ENCODE measurements at places on chromosomes 3 and 15.

DNA sequence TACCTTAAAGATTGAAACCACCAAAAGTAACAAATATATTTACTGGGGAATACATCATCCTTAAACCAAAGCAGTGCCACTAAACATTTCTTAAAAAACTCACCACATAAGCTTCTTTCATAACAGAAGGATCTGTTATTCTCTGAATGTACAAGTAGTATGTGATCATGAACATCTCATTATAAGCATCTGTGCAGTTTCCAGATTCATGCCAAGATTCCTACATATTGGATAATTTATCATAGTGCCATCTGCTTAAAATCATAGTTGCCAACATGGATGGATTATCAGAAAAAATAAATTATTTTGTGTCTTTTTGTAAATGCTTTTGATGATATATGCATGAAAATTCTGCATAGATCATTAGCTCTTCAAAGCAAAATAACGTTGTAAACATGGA, 21.8 kb upstream of the BCHE start:
- no peak for DNase-seq

DNA sequence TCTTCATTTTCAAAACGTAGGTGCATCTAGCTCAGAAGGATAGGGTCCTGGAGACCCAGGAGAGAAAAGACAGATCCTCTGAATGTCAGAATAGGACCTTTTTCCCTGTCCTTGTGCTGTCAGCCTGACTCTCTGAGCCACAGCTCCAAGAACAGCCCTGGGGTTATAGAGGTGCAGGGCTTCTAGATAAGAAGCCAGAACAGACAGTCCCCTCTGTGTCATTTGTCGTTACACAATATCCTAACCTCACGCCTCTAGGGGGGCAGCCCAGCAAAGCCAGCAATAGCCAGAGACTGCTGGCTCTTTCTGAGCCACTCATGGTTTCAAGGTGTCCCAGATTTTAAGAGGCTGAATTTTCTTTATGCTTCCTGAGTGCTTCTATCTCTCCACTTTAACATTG, 153.2 kb upstream of the THBS1 start:
- no peak for DNase-seq

DNA sequence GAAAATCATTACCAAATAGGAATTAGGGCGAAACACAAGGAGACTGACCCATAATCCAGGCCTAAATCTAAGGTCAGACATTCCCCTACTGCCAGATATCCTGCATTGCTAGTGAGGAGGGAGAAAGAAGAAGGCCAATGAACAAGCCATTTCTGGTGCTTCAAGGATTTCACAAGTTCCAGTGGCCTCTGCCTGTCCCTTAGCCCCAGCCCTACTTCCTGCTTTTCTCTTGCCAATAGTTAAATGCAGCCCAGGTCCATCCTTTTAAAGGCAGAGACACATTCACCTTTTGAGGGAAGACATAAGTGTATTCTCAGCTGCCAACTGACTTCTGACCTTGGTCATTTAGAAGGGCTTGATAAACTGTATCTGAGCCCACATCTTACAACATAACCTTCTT, 135.8 kb downstream of the ZNF621 start:
- DNase-seq: no peak

GRCh38 chr3:33980252-33980651, 181.8 kb downstream of the PDCD6IP start:
- no peak for DNase-seq

GRCh38 chr3:69364354-69364753, 21.5 kb downstream of the FRMD4B start:
- DNase-seq: no peak

DNA sequence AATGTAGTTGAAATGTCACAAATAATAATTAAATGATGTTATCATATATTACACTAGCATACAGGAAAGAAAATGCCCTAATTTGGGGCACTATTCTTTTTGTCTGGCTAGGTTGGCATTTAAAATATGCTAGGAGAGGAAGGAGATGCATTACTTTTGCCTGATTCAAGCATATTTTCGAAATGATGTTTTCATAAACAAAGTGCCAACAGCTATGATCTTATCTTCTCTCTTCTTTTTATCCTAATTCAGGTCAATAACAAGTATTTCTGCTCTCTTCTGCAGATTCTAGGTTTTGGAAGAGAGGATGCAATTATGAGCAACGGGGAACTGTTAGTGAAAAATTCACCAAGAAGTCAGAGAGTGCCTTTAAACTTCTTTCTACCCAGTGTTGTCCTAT, 55.8 kb upstream of the NR2F2 start:
- DNase-seq: no peak

DNA sequence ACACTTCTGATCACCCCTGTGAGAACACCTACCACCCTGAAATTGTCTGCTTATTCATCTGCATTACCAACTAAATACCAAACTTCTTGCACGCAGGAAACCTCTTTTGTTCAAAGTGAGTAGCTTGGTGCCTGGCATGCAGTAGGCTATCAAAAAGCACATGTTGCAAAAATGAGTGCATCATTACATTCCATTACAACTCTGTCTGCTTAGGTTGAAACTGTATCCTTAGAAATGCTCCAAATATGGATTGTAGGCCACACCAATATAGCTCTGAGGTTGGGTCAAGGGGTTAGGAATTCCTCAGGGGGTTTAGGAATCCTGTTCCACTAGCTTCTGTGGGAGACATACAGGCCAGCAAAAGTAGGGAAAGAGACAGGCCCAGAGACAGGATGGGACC, 107.2 kb downstream of the THRB start:
- no peak for DNase-seq

- no peak for DNase-seq
Measured at GRCh38 chr15:90337256-90337655, 14.8 kb upstream of the ZNF774 start.

DNA sequence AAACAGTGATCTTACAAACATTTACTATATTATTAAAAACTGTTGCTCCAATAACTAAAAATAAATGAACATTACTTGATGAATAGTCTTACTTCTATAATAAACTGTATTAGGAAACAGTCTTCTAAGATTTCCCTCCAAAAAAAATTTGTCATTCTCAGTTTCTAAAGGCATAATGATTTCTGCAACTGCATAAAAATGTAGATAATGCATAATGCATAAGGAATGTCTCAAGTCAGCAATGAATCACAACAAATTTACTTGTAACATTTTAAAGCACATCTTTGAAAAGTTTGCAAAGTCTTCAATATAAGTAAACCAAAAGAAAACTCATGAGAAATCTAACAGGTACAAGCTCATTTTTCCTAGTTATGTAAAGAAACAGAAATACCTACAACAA, 113.5 kb downstream of the VPS13C start:
- DNase-seq: no peak

DNA sequence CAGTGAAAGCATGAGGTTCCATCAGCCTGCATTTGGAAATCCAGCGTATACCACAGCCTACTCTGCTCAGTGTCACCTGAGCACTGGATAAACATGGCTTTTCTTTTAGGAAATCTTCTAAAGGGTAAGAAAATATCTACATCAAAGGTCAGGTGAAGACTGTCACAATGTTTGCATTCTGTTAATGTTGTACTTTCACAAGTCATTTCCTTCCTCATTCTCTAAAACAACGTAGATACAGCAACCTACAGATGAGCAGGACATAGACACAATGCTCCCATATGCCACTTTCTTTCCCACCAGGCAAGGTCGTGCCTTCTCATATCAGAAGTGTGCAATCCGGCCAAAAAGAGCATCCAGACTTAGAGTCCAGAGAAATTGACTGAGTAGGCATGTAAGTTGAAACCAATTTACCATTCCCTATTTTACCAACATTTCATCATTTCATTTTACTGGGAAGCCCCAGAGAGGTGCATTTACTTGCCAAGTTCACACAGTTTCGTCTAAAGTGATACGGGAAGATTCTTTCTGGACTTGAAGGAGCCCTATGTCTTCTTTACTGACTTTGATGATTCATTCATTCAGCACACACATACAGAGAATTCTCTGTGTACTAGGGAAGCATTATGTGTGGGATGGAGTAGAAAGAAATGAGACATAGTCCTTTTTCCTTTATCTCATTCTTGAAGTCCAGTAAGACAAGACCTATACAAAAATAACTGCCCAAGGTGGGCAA, 30.6 kb upstream of the LPP start:
- no peak for DNase-seq

DNA sequence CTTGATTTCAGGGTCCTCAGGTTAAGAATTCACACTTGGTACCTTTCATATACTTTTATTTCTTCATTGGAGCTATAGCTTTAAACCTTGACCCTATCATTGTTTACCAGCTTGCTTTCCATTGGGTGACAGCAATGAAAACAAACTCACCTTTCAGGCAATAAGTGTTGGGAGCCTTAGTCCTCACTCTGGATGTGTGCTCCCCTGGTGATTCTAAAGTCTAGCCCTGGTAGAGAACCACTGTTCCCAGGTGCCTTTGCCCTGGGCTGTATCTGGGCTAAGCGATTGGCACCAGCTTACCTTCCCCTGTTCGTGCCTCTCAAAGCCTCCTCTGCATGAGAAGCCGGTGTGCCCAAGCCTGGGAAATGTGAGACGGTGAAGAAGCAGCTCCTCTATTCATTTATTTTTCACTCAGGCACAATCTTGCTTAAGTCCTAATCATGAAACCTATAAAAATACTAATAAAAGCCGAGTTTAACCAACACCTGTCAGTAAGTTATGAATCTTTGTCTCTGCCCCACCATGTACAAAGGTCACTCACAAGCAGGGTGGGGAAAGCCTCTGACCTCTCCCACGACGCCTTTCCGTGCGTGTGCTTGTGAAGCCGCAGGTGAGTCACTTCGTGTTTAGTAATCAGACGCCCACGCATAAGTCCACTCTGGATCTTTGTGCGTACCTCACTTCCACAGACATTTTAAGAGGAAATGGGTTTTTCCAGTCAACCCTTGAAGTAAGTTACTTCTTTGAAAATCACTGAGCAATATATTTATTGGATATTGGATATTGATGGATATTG, 12.8 kb upstream of the ARRDC4 start:
- no peak for DNase-seq

- no peak for DNase-seq
Measured at GRCh38 chr3:16266714-16267113, 1.7 kb downstream of the OXNAD1 start.

- DNase-seq: peak; percentile 6
Measured at GRCh38 chr15:32861761-32862160, 144.0 kb downstream of the GREM1 start.

- DNase-seq: no peak
Measured at GRCh38 chr3:108394563-108394962, 98.2 kb downstream of the HHLA2 start.

DNA sequence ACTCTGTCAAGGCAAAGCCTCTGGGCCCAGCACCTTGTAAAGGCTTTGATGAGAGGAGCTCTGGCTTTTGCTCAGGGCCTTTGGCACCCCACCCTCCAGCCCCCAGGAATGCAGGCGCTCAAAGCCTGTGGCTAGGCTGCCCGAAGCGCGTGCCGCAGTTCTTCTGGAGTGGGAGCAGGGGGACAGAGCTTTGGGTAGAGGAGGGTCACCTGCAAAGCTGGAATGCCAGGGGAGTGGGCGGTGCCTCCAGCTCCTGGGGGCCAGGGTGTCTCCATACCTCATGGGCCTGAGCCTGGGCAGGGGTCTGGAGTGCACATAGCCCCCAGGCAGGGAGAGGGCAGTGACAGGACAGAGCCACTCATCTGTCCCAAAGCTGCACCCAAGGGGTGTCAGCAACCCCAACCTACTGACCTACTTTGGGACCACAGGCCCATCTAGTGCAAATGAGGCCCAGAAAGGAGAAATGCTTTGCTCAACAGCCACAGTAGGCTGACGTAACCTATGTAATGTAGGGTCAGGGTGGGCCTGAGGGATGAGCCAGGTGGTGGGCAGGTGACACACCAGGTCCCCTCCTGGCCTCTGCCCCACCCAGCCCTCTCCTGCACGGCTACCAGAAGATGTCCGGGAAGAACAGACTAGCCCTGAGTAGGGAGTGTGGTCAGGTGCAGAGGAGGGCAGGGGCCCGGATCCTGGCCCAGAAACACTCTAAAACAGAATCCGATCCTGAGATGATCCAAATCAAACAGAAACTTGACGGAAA, 2.2 kb upstream of the CALML4 start:
- DNase-seq: no peak

DNA sequence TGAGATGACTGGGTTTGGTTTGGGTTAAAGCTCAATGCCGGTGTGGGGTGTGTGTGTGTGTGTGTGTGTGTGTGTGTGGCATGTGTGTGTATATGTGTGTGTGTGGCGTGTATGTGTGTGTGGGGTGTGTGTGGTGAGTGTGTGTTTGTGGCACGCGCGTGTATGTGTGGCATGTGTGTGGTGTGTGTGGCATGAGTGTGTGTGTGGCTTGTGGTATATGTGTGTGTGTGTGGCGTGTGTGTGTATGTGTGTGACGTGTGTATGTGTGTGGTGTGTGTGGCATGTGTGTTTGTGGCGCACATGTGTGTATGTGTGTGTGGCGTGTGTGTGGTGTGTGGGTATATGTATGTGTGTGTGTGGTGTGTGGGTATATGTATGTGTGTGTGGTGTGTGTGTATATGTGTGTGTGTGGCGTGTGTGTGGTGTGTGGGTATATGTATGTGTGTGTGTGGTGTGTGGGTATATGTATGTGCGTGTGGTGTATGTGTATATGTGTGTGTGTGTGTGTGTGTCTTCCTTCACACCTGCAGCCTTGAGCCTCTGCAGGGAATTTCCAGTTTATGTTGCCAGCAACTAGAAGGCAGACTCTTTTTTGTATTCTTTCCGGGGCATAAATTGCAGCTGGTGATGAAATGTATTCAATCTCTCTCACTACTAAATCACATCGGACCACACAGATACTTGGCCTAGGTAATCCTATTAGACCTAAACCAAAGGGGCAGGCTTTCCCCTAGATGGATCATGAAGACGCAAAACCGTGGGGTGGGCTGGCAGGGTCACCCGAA, 34.8 kb downstream of the CHRD start:
- no peak for DNase-seq

- DNase-seq: no peak
Measured at GRCh38 chr3:155282385-155283091, 10.9 kb downstream of the STRIT1 start.

DNA sequence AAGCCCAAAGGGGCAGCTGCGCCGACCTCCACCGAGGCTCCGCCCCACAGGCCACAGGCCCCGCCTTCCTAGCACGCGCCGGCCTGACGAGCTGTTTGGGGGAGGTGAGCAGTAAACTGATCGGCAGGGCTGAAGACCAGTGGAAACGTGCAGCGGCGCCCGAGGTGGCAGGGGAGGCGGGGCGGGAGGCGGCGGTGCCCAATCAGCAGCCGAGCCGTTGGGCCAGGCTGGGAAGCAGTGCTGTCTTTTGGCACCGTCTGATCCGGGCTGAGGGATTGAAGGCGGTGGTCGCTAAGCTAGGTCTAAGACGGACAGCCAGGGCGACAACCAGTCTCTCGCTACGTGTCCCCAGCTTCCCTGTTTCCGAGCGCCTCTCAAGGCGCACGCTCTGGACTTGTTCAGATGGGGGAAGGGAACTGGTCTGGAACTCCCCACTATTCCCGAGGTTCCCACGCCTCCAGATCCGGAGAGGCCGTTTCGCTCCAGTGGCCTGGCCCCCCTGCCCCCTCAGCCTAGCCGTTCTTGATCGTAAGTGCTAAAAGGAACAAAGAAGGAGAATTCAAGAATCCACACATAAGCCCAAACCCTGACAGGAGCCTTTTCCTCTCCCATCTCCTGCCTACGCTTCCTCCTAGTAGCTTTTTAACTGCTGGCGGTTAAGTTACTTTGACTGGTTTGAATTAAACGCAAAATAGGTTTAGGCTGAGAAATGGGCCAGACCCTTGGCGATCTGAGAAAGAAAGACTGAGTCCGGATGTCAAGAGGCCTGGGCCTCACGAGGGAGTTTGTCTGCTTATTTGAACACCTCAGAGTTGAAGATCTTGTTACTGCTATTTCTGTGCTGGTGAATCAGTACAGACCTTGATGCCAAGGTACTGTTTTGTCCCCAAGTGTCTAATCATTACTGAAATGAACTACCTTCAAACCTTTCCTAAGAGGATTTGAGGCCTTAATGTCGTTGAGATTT, at the start of gene FMN1:
Gene FMN1, minus strand, starts transcription at position 11 of the 967 bp plus-strand sequence. CDS start 39,800 bp downstream, outside the sequence.
- peak; percentile 67 for DNase-seq
